Activated CD4-positive, alpha-beta T cell treated with anti-CD3 and anti-CD28 coated beads for 1 hour (primary cell): ENCODE measurements at places on chromosomes 2 and 18.

DNA sequence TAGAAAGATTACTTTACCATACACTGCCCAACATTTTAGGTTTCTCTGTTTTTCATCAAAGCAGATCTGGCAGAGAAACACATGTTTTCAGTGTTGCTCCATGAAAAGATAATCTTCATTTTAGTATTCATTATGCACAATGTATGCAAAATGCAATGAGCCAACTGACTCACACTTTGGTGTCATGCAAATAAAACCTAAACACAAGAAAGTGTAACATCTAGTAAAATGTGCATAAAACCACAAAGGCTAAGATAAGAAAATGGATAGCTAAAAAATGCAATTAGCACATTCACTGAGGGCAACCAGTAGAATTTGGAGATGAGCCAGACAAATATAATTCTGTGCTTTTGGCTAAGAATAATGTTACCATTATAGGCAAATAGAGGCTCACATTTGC lies 203.5 kb upstream of the UBE2E3 start:
- no peak for DNase-seq

GRCh38 chr2:71282493-71282892 lies 49.1 kb upstream of the ZNF638 start:
- no peak for DNase-seq

DNA sequence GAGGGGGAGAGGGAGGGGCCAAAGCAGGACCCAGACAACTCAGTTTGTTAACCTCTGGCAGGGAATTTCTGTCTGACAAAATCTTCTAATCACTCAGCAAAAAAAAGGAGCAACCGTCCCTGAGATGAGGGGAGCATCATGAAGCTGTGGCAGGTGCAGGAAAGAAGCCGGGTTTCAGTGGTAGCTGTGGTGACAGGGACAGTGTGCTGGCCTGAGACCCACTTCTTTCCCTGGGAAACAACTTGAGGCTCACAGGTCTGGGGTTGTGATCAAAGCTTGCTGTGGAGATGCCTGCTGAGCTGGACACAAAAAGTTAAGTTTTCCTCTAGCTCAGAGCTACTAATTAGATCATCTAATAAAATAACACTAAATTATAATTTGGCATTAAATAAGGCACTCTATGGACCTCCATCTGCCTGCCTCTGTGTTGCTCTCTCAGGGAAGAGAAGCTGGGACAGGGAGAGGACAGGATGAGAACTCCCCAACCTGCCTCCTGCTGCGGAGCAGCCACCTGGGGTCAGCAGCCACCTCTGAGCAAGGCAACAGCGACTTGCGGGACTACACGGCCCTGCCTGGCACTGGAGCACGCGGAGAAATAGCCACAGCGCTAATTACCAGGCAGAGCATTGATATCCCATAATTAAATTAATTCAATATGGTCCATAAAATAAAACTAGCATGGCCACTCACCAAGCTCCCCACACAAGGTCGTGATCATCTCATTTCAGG lies 104.6 kb upstream of the TEX51 start:
- no peak for DNase-seq

DNA sequence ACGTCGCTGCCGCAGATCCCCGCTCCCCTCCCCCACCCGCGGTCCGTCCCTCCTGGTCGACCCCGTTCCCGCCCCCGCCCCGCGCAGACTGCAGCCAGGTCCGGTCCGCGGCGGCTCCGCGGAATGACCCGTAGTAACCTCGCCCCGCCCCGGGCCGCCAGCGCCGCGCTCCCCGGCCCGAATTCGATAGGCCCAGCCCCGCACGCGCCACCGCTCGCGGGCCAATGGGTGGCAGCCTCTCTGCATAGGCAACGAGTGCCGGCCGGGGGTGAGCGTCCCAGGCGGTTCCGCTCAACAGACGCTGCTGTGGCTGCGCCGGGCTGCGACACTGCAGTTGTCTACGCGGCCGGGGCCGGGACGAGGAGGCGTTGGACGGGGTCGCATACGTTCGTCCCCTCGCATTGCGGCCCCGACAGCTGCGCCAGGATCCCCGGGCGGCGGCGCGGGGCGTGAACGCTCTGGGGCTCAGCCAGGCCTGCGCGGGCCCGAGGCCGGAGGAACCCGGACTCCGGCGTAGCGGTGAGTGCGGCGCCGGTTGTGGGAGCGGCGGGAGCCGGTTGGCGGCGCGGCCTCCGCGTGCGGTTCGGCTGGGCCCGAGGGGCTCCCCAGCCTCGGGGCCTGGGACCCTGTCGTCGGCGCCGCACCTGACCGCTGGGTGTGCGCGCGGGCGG lies at the start of gene ACSL3:
ACSL3 (plus strand) TSS at position 297 of the 671 bp plus-strand sequence. CDS start 47,737 bp downstream, outside the sequence.
- DNase-seq: peak; percentile 84

- no peak for DNase-seq
Measured at GRCh38 chr2:71938659-71939587, 208.7 kb downstream of the CYP26B1 start.

DNA sequence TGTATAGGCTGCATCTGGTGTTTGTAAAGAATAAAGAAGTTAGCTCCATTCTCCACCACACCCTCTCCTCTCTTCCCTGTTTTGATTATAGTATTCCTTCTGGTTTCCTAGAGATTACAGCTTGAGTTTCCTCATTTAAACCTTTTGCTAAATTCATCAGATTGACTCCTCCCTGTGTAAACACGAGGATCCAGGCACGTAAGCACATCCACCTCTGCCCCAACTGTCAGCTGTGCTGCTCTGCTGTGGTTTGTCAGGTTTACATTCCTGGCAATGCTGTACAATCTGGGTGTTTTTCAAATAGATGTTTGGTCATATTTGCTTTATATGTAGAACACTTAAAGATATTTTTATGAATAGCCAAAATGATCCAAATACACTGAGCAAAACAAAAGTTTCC lies 302.8 kb downstream of the PTGR3 start:
- no peak for DNase-seq

DNA sequence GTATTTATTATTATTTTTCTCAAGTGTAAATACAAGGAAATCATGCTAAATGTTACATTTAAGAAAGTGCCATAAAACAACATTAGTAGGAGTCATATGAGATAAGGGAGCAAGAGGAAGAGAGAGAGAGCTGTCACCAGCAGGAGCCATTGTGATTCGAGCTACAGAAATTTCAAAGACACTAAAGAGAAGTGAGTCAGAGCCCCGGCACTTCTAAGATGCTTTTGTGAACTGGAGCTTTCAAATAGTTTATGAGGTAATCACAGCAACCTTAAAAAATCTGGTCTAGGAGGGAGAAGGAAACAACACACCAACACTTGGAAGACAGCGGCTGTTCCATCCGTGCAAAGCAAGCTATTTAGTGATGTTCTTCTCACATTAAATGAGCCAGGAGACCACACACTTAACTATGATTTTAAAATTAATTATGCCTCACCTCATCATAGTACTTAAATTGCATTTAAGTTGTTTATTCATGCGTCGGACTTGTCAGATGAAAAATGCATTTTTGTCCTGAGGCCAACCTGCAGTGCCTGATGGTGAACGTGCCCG lies 382.7 kb upstream of the SALL3 start:
- DNase-seq: no peak

- DNase-seq: no peak
Measured at GRCh38 chr2:12032975-12033374, 286.5 kb downstream of the LPIN1 start.

DNA sequence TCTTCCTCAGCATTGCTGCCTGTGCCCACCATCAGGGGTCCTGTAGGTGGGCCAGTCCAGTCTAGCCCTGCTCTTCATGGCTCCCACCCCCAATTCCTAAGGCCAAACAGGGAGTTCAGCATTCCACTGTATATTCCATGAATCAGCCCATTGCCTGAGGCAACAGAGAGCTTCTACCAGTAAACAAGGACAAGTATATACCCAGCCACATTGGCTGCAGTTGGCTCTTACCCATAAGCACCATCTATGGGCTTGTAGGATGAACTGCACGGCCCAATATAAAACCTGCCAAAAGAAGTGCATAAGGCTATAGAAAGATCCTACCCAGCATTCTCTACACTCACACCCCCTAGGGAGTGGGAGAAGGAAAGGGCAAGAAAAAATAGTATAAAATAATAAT lies 95.1 kb upstream of the SALL3 start:
- DNase-seq: no peak

DNA sequence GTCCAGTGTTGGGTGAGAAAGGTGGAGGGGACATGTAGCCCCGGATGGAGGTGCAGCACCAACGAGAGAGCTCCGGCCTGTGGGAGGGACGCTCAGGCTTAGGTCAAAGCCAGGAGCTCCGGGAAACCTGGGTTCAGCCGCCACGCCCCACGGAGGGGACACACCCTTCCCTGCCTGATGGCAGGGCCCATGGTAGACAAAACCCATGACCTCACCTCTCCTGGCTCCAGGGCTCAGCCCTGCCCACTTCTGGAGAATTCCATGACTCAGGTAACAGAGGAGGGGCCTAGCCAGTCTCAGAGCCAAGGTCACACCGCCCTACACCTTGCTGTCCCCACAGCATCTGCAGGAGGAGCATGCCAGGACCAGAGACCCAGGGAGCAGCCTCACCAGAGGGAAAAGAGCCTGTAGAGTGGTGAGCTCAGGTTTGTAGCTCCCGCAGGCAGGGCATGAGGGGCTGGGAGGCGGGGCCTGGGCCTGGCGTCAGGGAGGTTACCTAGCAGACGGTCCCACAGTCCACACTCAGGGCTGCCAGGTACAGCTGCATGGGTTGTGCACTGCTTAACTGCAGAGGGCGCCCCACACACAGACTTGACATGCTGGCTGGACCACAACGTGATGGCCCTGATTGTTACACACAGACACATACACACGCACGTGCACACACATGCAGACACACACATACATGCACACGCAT lies 70.8 kb upstream of the SMAD7 start:
- DNase-seq: peak; percentile 9

DNA sequence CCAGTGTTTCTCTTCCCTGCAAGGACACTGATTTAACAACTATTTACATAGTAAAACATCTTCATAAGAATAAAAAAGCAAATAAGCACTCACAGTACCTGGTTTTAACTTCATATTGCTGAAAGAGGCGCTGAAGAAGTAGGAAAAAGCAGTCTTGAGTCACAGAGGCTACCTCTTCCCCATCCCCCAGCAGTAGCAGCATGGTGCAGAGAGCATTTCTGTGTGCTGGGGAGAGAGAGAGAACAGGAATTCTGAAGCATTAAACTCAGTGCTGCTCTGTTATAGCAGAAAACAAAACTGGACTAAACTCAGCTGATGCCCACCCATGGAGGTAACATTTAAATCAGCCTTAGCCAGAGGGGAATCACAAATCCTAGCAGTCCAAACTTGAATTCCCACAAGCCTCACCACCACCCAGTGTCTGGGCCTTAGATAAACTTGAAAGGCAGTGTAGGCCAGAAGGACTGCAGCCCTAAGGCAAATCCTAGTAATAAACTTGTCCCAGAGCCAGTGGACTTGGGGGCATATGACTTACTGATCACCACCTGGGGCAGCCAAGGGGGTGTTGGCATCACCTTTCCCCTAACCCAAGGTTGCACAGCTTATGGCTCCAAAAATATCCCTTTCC lies 321.8 kb upstream of the CWC22 start:
- no peak for DNase-seq

- DNase-seq: peak; percentile 18
Measured at GRCh38 chr2:96895746-96896651, 26.1 kb upstream of the SEMA4C start.
